ENCODE measurements at places on chromosomes 12 and 14.

GRCh38 chr14:69244946-69245345 is 15.0 kb upstream of the GALNT16 start:
- no peak for DNase-seq

GRCh38 chr14:90655829-90656228 is 160.4 kb downstream of the TTC7B start:
- no peak for DNase-seq

- no peak for DNase-seq
Observed at GRCh38 chr14:37056473-37056872, 115.9 kb downstream of the SLC25A21 start.

DNA sequence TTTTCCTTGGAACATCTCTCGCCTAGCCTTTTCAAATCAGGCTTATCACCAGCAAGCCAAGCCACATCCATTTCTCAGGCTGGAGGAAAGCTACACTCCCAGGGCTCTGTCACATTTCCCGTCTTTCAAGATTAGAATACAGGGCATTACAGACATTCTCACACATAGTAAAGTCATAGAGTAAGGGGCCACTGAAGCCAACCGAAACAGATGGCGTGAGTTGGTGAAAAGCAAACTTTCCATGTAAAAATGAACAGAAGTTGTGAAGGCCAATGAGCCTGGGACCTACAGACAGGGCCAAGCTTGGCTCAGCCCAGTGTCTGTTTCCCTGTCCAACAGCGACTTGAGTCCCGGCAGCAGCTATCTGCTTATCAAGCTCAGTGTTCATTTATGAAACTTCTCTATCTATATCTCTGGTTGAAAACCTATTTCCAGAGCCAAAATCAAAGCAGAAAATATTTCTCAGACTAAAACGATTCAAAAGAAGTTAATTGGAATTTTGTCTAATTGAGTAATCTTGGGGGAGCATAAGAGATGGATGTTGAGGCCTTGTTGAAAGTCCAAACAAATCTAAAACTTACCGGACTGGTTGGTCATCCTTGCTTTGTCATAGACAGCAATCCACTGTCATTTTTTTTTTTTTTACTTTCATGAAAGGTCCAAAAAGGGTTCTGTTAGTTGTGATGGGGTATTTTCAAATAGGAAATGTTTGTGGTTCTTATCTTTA is 105.6 kb downstream of the DAAM1 start:
- DNase-seq, result no peak

- peak; percentile 21 for DNase-seq
Observed at GRCh38 chr12:46124848-46125619, 134.7 kb upstream of the SCAF11 start.

DNA sequence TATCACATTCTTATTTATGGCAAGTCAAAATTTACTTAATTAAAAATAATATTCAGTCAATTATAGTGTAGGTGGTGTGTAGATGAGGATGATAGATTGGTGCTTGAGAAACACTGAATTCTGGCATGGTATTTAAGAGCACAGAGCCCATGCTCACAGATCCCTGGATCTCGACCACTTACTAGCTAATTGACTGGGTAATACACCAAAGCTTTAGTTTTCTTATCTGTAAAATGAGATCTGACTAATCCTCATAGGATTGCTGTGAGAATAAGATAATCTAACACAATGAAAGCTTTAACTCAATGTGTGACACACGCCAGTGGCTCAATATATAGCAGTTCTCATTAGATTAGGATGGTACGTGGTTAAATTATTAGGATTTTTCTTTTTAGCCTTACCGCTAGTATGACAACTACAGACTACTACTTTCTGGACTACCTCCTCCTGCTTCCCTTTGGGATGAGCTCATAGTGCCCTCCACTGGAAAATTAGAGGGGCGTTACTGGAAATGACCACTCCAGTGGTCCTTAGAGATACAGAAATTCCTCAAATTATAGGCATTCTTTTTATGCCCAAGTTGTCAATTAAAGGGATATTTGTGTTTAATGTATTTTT is 482.8 kb upstream of the TBX3 start:
- DNase-seq, result no peak

Measured in stimulated activated CD4-positive, alpha-beta T cell treated with anti-CD3 and anti-CD28 coated beads, Interleukin-1b, Interleukin-23, amount 100 ng/mL, for 24 hours (primary cell).